ENCODE measurements at places on chromosomes 3 and 15.

- DNase-seq, result no peak
Observed at GRCh38 chr15:58605931-58606530, 143.5 kb downstream of the ADAM10 start.

- no peak for DNase-seq
Observed at GRCh38 chr3:127990051-127990450, 62.2 kb upstream of the SEC61A1 start.

DNA sequence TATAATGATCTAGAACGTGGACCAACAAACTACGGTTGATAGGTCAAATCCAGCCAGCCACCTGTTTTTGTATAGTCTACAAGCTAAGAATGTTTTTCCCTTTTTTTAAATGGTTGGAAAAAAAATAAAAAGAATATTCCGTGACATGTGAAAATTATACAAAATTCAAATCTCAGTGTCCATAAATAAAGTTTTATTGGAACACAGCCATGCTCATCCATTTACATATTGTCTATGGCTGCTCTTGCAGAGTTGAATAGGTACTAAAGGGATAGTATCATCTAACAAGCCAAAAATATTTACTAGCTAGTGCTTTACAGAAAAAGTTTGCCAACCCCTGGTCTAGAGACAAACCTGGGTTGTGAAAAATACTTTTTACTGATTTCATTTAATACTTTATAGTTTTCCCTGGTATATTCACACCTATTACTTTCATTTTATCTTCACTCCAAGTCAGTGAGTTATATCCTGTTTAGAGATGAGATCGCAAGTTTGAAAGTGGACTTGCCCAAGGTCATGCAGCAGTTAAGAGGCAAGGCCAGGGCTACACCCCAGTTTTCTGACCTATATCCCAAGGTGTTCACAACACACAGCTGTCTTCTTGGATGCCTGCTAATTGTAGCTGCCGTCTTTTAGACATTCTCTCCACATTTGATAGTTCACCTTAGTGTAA lies 58.4 kb downstream of the IGF2BP2 start:
- DNase-seq, result no peak

GRCh38 chr15:49887659-49888322 lies 231.2 kb downstream of the ATP8B4 start:
- no peak for DNase-seq

- no peak for DNase-seq
Observed at GRCh38 chr3:107426223-107426622, 49.0 kb downstream of the CCDC54 start.

- DNase-seq, result no peak
Observed at GRCh38 chr15:89101302-89102193, 13.3 kb downstream of the ABHD2 start.

DNA sequence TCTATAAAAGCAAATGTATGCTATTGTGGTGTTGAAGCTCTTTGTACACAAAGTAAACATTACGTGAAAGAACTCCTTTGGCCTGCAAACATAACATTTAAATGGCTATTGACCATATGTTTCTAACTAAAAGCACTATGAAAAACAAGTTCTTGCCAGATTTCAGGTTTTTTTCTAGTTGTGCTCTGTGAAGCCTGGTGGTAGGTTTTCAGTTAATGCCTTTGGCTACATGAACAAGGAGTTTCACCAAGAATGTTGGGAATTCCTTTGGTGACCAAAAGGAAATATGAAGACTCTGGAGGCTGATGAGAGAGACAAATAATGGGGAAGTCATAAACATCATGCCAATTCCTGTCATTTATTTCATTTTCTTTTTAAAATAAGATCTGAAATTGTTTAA lies 66.0 kb downstream of the RBMS3 start:
- DNase-seq, result no peak

DNA sequence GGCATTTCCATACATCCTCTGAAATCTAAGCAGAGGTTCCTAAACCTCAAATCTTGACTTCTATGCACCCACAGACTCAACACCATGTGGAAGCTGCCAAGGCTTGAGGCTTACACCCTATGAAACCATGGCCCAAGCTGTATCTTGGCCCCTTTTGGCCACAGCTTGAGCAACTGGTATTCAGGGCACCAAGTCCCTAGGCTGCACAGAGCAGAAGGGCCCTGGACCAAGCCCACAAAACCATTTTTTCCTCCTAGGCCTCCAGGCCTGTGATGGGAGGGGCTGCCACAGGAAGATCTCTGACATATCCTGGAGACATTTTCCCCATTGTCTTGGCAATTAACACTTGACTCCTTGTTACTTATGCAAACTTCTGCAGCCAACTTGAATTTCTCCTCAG lies 54.4 kb upstream of the IL12A start:
- no peak for DNase-seq

DNA sequence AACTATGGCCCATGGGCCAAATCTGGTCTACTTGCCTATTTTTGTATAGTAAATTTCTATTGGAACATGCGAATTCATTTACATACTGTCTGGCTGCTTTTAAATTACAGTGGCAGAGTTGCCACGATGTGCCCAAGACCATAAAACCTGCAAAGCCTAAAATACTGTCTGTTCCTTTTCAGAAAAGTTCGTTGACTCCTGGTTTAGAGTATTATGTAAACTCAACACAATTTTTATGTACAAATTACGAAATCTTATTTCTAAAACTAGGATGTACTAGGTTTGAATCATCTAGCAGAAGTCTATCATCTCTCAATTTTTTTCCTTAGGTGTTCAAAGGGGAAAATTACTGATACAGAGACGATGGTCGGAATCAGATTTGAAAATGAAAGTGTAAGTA lies 26.9 kb downstream of the SENP2 start:
- DNase-seq, result no peak

DNA sequence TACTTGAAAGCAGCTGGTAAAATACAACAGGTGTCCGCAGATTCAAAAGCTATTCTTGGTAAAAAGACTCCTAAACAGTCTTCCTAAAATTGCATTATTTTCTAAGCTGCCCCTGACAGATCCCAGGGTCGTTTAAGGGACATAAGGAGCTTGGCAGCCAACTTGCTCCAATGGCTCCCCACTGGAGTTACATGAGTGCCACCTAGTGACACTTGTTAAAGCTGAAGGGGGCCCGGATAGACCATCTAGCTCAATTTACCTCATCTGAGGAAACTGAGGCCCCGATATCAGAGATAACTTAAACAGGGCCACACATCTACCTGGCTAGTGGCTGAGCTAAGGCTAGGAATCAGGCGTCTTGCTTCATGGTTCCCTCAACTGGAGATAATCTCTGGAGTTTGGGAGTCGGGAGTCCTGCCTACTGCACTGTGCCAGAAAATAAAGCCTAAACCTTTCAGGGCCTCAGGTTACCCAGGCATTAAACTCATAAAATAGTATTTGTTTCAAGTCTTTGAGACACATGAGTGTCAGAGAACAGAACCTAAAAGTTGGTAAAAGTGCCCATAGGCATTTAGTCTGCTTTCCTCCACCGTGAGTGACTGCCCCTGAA lies 6.5 kb upstream of the TBC1D23 start:
- DNase-seq, result peak; percentile 41

GRCh38 chr15:25936004-25936403 lies 72.9 kb upstream of the ATP10A start:
- no peak for DNase-seq

- DNase-seq, result no peak
Observed at GRCh38 chr15:83694015-83694414, 40.1 kb downstream of the ADAMTSL3 start.

DNA sequence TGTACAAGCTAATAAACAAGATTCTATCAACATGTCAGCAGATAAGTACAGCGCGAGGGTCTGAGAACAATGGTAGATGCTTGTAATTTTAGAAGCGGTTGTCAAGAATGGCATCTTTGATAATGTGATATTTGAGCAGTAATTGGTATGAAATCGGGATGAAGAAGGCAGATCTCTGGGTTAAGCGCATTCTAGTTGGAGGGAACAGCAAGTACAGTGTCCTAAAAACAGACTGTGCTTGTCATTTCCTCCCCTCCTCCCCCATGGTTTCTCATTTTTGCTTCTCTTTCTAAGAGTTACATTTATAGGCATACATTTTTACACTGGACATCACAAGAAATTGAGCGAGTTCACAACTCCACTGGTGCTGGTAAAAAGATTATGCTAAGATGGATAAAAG lies 23.3 kb downstream of the TGFBR2 start:
- no peak for DNase-seq

GRCh38 chr3:89332386-89332785 lies 225.0 kb downstream of the EPHA3 start:
- no peak for DNase-seq

- no peak for DNase-seq
Observed at GRCh38 chr3:173109143-173109542, 31.9 kb downstream of the SPATA16 start.

DNA sequence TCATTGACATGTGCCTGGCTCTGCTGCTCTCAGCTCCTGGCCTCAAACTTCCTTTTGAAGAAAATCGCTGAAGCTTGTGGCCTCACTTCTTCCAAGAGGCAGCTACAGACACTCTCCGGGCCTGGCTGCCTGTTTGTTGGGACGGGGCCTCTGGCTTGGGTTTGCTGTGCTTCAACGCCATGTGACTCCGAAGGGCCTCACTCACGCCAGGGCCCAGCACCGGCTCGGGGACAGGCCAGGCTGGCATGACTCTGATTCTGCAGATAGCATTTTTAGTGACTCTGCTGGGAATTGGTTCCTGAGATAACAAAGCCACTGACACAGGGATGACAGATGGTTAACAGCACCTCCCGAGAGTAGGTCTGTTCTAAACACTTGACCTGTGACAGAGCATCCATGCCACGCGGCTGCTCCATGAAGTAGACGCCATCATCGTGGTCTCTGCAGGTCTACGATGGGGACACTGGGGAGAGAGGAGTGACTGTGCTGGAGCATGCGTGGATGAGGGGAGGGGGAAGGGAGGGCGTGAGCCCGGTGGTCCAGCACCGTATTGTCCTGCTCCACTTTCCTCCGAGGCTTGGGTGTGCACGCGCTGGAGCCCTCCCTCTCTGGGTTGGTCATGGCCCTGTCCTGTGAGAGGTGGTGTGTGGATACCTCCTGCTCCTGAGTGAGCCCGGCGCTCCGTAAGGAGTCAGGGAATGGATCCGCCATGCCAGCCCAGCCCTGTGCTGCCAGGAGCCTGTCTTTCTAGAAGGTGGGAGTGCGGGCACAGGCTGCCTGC lies 133.6 kb downstream of the TJP1 start:
- no peak for DNase-seq

- DNase-seq, result no peak
Observed at GRCh38 chr3:124609402-124609801, 120.8 kb upstream of the UMPS start.

DNA sequence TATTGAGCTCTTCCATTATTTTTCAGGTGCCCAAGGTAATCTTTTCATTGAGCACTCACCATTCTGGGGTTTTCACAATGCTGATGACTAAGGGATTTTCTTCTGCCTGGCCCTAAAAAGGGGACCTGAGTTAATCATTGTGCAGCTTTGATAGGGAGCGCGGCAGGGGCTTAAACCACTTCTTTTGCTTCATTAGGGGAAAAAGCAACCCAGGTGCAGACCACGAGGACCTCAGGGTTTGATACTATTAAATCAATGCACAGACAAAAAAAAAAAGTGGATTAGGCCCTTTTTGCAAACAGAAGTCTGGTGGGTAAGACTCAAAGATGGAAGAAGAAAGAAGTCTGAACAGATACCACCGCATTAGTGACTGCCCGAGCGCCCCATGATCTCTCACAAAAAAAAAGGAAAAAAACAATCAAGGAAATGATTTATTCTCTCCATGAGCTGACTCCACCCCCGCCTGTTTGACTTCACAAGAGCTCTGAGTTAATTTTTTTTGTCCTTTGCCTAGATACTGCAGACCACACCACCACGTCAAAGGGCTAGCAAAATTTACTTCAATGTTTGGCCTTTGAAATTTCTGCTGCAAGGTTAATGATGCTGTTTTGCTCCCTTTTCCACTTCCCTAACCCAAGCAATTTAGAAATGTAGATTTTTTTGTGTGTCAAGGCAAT lies 78.0 kb upstream of the FEZF2 start:
- DNase-seq, result no peak

GRCh38 chr3:111238885-111239284 lies 167.3 kb downstream of the NECTIN3 start:
- no peak for DNase-seq
